ENCODE measurements at places on chromosomes 12 and 14.
A peak's percentile ranks its signal among the peaks of the same experiment; 100 is the strongest.

- no peak for DNase-seq
Measured at GRCh38 chr12:45050751-45051571, at the start of gene DBX2. DBX2 (minus strand) TSS chr12:45051099; CDS start chr12:45050927, 172 bp downstream.

DNA sequence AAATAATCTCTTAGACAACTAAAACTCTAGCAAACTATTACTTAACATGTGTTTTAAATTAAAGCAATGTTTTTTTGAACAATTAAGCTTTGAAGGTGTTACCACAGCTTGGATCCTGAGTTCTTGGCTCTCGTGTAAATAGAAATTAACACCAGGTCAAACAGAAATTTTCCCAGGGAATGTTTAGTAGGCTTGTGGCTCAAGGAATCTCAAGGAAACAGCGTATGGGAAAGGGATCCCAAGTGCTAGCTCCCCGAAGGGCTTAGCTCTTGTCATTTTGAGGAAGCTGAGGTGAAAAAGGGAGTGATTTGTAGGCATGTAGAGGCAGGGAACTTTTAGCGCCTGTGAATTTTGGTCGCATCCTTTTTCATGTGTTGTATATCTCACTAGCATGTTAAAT, 11.4 kb downstream of the KNTC1 start:
- no peak for DNase-seq

- DNase-seq: no peak
Measured at GRCh38 chr14:100442036-100442435, 118.9 kb downstream of the SLC25A47 start.

- peak; percentile 58 for DNase-seq
Measured at GRCh38 chr14:24297190-24297964, 2.2 kb downstream of the DHRS1 start.

DNA sequence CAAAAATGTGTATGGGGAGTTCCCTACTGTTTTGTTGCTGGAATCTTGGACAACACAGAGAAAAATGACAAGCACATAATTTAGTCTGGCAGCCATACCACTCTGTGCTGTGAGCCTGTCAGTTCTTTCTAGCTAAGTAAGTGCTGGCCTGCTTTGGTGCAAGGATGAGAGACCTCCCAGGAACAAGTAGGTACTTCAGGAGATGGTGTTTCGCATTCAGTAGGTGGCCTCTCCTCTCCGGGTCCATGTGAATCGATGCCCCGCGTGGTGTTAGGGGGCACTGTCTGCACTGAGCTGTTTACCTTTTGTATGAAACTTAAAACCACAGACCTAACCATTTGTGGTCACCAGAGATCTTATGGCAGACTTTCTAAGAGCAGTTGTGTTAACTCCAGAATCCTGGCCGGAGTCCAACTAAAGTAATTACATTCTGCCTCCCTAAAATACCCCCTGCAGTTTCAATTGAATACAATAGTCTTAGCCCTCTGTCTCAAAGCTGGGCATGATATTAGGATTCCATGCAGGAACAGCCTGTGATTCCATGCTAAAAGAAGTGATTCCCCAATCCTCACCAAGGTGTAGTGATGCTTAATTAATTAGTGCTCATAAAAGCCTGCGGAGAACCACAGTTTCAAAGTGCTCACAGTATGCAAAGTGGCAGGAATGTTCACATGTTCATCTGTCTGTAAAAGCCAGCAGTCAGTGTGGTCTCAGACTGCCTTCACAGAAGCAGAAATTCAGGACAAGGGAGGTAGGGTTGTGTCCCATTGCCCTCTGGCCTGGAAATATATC, 64.2 kb downstream of the LLPH start:
- no peak for DNase-seq

DNA sequence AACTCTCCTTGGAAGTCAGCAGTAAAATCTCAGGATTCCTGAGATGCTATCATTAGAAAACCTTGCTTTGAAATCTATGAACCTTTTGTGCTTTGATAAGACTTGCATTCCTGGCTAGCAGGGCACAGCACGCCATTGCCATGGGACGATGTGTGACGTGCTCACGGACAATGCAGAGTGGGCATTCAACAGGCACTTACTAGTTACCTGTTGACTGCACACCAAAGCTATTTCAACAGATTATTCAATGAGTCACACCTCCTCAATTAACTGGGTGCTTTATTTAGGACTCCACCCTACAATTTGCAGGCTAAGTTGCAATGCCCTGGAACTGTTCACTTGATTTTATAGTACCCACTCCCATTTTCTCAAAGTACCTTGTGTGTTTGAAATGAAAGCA, 11.3 kb downstream of the NOS1 start:
- no peak for DNase-seq

DNA sequence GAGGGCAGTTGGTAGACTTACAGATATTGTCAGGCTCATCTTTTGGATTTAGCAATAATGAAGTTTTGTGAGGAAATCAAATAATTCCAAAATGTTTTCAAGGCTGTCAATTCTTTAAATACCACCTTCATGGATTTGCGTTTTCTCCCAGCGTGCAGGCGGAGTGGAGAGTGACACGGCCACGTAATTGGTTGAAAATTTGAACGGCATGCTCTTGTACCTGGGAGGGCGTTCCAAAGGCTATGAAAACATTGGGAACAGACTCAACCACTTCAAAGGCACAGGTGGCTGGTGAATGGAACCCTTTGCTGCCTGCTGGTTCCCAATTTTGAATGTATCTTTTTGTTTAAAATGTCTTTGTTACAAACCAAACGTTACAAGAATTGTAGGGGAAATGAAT, 12.4 kb downstream of the SMIM41 start:
- DNase-seq: no peak

GRCh38 chr12:124073356-124074035, 100.5 kb downstream of the ZNF664 start:
- no peak for DNase-seq

DNA sequence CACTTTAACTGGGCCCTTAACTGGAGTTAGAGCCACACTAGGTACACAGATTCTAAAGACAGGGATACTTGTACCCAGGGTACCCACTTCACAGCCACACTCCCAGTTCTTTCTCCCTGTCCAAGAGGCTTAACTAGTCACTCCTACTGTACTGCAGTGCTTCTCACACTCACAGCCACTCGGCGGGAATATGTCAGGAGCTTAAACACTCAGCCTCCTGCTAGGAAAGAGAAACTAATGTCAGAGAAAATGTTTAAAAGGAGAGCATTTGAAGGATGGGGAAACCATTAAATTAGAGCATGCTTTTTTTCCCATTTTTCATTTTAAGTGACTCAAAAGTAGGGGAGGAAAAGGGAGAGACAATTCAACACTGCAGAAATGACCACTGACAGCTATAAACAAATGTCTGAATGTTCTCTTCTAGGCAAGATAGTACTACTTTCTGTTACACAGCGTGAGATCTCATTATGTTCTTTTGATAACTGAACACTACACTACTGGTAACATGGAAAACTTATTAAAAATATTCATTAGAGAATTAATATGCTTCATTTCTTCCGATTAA, 22.9 kb upstream of the MDM1 start:
- DNase-seq: no peak

GRCh38 chr12:106205208-106206069, 42.4 kb downstream of the CKAP4 start:
- no peak for DNase-seq

- no peak for DNase-seq
Measured at GRCh38 chr14:51314321-51315015, 74.4 kb downstream of the TMX1 start.

GRCh38 chr12:18242380-18243089, 18.8 kb upstream of the PIK3C2G start:
- no peak for DNase-seq

- DNase-seq: no peak
Measured at GRCh38 chr14:65849091-65849490, 436.6 kb downstream of the FUT8 start.

DNA sequence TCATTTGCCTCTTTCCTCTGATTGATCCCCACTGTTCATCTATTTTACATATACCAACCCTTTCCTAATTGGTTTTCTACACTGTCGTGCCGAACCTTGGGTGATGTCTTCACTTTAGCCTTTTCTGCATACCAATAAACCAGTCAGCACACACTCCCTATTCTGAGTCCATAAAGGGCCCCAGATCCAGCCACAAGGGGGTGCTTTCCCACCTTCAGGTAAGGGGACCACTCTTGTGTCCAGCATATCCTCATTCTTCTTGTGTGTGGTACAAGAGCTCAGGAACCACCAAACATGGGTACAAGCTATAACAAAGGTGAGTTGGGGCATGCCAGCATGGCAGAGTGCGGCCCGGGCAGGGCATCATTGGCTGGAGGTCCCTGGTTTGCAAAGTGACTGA, 859.8 kb downstream of the FSCB start:
- no peak for DNase-seq

DNA sequence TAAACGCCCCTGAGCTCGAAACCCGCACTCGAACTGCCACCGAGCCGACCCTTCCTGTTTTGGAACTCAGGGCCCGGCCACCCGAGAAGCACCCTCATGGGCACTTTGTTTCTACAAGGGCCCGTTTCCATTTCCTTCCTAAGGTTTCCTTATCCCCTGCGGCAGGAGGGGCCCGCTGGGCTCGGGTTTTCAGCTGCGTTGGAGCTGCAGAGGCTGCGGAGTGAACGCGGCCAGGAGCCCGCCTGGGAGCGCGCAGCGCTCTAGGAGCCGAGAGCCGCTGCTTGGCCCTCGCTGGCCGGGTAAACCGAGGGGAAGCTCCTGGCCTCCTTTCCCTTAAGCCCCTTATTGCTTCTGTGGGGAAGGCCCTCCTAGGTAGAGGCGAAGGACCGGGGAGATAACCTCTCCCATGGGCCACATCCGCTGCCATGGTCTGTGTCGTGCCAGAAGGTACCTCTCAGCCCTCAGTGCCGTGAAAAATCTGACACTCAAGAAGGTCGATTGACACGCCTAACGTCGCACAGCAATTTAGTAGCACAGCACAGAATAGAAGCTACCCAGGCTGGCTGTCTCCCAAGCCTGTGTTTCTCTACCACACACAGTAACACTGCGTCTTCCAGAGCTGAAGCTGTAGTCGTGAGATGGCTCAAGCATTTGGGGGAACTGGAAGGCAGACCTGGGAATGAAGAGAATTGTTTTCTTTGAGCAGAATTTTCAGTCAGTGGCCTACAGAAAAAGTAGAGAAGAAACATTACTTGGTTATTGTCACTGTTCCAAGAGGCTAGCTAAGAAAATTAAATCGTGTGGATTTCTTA, 12.9 kb upstream of the CALM1 start:
- DNase-seq: peak; percentile 62

DNA sequence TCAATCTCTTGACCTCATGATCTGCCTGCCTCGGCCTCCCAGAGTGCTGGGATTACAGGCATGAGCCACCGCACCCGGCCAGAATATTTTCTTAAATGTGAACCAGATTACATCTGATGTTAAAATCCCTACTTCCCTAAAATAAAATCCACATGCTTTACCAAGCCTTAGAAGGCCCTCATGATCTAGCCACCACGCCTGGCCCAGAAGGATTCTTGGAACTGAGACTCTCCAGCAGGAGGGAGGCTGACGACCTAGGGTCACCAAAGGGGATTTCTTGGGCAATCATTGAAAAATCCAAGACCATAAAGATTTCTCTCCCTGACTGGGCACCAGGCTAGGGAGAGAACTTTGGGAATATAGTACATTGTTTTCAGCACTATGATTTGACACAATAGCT, 25.2 kb upstream of the RASSF3 start:
- DNase-seq: no peak

DNA sequence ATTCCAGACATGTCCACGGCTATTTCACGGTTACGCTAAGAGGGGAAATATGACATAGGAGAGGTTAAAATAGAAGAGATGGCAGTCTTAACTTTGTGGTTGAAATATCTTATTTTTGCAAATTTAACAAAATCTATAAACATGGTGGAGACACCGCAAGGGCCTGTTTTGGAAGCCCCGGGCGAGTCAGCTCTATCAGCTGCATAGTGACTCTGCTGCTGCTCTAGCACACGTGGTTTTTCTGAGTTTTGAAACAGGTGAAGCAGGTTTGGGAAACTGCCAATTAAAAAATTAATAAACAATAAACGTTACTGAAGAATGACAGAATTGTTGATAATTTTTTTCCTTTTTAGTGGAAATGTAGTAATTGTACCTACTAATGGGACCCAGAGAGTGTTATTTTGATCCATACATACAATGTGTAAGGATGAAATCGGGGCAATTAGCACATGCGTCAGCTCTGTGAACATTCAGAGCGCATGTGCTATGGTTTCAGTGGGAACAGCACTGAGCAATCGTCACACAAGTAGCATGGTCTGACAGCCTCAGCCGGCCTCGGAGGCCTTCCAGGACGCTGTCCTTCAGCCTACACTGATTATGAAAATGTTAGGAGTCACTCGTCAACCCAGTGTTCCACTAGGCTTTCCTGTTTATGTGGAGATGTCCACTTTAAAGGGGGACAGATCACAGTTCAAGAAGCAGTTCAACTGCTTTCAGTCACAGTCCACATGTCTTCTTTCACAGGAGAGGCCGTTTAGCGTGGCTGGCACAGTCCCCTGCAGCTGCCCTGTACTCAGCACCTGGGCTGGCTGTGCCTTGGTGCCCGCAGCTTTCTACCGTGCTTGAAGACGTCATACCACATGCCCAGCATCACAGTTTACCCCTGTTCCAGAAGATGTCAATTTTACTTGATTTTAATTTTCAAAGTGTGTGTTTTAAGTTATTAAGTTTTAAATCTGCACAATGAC, 51.8 kb downstream of the MOK start:
- no peak for DNase-seq

- no peak for DNase-seq
Measured at GRCh38 chr12:120100630-120101029, 15.9 kb downstream of the RAB35 start.

DNA sequence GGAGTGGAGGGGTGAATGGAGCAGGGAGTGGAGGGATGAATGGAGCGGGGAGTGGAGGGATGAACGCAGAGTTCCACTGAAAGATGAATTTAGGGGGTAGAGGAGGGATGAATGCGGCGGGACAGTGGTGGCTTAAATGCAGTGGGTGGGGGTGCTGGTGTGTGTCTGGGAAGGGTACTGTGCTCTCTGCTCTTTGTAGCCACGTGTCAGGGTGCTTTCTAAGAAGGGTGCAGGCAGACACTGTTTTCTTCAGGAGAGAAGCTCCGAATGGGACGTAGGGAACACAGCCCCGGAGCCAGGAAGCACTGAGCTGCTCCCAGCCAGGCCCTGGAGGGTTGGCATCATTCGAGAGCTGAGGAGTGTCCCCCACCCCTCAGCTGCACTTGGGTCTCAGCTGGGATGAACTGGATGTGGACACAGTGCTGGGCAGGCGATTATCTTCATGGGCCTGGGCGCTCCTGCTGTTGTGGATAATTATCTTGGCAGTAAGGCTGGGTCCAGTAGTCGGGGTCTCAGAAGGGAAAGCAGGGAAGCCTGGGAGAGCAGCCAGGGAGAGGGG, 9.5 kb upstream of the CEP170B start:
- DNase-seq: no peak

GRCh38 chr14:101116486-101117130, 213.1 kb upstream of the RTL1 start:
- DNase-seq: no peak

GRCh38 chr12:63305901-63306875, 155.2 kb upstream of the AVPR1A start:
- no peak for DNase-seq

DNA sequence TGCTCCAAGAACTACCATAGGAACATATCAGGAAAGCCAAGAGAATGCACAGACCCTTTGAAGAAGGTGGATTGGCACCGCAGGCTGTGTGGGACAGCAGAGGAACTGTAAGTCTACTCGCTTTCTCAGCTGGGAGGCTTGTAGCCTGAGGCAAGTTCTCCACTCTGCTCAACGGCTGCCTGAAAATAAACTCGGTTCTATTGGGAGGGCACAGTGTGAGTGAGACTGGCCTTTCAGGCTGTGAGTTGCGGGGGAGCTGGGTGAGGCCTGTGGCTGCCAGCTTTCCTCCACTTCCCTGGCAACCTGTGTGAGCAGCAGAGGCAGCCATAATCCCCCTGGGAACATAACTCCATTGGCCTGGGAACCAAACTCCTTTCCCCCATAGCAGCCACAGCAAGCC, 132.1 kb downstream of the ANKS1B start:
- no peak for DNase-seq

- DNase-seq: no peak
Measured at GRCh38 chr12:102534899-102535298, 54.5 kb upstream of the IGF1 start.
